ENCODE measurements at places on chromosomes 1 and 21.

- no peak for DNase-seq
These were observed 74.6 kb downstream of the PGBD5 start for GRCh38 chr1:230351514-230351913.

- DNase-seq: no peak
These were observed 48.4 kb downstream of the TRMT1L start for GRCh38 chr1:185108321-185108720.

DNA sequence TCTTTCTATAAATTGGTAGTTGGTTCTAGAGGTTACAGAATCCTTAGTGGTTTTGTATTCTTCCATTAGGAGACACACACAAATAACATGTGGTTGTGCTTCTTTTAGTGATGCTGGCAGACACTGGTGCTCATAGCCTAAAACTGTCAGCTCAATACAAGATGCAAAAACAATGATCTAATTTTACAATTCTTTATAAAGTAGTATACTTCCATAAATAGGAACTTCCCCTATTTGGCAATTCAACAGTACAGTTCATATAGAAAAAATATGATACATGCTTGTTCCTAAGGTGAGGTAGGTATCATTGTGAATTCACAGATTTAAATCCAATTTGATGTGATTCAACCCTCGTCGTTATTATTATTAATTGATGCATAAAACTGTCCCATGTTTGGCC lies 20.8 kb upstream of the CCDC17 start:
- DNase-seq: no peak

DNA sequence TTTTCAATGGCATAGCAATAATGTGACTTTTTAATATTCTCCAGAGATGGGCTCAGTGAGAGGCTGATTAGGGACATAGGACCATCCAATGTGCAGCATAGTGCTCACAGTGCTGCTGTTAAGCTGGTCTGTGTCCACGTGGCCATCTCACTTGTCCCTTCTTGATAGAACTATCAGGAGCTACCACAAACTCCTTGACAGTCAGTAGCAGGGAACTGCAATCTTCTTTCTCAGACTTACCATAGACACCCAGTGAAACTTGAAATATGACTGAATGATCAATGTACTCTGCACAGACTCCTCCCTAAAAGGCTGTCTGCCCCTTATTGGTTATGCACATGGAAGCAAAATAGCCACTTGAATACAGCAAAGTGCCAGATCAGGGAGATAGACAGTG lies 64.5 kb upstream of the WARS2 start:
- no peak for DNase-seq

GRCh38 chr1:25912076-25912831 lies 6.0 kb upstream of the STMN1 start:
- DNase-seq: no peak

- peak; percentile 66 for DNase-seq
These were observed 167.2 kb downstream of the RUNX1 start for GRCh38 chr21:34881839-34882371.

GRCh38 chr1:33818071-33818470 lies 45.8 kb upstream of the HMGB4 start:
- no peak for DNase-seq

DNA sequence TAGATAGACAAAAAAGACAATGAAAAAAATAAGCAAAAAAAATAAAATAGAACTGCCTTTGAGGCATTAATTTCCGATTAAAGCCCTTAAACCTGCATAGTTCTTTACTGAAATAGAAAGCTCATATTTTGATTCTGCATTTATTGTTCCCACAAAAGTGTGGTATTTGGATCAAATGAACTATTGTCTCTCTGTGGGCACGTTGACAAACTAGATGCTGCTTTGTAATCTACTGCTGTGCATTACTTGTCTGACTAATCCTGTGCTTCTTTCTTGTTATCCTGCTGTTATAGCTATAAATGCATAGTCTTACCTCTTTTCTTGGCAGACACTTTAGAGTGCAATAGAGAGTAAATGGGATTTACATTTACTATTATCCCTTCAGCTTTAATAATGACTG lies 31.4 kb upstream of the SLC35D1 start:
- no peak for DNase-seq

DNA sequence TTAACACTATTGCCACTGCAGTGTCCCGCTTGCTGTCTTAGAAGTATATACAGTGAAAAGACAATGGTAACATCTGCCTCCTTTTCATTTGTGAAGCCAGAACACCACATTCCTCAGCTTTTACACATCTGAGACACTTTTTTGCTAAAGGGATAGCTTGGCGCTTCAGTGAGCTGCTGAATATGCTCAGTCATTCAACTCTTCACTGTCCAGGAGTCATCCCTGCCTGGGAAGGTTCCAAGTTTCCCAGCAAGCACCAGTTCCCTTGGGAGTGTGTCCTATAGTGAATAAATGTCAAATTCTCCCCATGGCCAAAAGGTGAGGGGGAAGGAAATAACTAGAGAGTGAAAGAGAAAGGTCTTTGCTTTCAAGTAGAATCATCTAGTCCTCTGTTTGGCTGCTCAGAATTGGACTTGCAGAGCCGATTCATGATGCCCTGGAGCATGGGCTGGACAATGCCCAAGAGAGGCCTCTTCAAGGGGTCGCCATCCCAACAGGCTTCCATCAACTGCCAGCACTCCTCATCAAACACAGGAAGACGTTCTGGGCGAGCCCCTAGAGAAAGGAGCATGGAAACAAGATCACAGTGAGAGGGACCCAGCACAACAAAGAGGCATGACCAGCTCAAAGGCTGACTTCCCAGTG lies 25.5 kb upstream of the RBBP5 start:
- DNase-seq: peak; percentile 13

DNA sequence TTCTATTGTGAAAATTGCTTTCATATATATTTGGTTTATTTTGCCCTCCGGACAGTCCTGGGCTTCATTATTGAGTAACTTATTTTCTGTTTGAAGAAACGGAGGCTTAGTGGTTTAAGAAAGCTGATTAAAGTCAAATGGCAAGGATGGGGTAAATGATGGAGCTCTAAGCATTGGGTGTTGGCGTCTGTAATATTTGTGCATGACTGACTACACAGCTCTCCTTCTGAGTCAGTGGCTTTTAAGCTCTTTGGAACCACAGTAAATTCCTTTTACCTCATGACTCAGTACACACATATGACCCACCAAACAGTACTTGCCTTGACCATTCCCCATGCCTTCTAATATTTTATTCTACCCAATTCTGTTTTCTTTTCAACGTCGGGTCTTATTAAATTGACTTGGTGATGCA lies 21.0 kb downstream of the B3GALT5 start:
- DNase-seq: peak; percentile 84

GRCh38 chr1:30888391-30888790 lies 20.2 kb downstream of the SDC3 start:
- peak; percentile 89 for DNase-seq

- no peak for DNase-seq
These were observed 12.2 kb upstream of the ACTRT2 start for GRCh38 chr1:3009021-3009420.

DNA sequence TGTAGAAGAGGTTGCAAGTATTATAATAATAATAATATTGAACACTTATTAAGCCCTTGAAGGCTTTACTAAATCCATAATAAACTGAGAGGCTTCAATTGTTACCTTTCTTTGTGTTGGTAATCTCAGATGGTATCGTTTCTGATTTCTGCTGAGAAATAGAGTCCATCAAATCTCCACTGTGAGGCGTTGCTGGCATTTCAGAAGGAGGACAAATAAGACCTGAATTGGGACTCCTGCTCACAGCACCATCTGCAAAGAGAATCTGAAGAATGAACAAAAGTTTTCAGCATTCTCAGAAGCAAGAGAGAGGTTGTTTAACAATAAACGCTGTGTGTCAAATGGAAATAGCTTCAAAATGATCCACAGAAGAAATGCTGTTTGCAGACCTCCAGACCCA lies 93.7 kb downstream of the WDR3 start:
- DNase-seq: no peak

- DNase-seq: no peak
These were observed 31.8 kb upstream of the IFNGR2 start for GRCh38 chr21:33371366-33371765.

- DNase-seq: peak; percentile 41
These were observed 3.7 kb downstream of the MATN1 start for GRCh38 chr1:30719406-30720270.

DNA sequence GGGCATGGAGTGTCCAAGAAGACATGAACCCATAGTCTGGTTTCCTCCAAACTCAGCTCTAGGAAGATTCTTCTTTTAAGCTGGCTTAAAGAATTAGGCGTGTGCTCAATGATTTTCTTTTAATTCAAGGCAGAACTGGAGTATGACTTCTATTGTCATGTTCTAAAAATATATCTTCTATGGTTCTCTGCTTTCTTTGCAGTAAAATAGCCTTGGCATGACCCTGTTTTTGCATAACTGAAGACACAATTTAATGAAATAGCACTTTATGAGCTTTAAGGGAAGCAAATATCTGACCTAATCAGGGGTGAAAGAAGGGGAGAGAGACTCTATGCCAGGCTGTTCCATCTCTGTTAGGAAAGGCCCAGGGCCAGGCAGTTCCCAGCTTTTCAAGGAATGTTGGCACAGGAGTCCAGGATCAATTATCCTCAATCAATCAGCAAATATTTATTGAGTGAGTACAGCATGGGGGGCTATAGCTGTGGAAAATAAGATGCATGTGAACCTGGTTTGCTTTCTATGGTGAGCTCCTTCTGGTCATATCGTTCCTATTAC lies 7.2 kb upstream of the CSF1 start:
- no peak for DNase-seq

DNA sequence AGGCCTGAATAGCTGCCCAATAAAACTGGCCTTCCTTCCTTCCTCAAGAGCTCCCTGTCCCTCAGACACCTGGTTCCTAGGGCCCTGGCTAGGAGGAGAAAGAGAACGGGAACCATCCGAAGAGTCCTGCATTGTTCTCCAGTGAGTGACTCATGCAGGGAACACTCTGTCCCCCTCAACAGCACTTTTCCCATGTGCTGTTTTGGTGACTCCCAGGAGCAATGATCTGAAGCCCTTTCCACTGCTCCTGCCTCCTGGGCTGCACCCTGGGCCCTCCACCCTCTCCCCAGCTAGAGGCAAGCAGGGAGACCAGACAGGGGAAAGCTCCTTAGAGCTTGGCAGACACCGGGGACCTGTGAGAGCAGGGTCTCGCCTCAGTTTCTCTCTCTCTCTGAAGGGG lies 18.9 kb downstream of the TNNT2 start:
- no peak for DNase-seq

DNA sequence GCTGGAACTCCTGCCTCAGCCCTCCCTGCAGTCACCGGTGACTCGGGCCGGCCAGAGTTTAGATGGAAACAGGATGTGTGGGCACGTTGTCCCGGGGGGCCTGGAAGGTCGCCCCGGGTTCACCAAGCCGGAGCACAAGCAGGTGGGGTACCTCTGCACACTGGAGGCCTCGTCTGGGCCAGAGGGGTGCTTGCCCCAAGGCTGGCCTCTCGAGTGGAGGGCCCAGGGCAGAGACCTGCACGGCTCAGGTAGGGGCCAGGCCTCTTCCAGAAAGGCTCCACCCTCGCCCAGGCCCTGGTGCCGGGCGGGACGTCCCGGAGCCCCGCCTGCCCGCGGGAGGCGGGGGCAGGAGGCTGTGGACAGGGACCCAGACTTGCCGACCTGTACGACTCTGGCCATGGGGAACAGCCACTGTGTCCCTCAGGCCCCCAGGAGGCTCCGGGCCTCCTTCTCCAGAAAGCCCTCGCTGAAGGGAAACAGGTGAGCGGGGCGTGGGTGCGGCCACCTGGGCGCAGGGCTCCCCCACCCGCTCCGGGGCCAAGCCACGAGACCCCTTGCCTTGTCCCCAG lies at the start of gene PLEKHN1:
TSS of gene PLEKHN1 (plus strand) at position 348 of the 569 bp plus-strand sequence. CDS start at position 398, 50 bp downstream.
- no peak for DNase-seq

DNA sequence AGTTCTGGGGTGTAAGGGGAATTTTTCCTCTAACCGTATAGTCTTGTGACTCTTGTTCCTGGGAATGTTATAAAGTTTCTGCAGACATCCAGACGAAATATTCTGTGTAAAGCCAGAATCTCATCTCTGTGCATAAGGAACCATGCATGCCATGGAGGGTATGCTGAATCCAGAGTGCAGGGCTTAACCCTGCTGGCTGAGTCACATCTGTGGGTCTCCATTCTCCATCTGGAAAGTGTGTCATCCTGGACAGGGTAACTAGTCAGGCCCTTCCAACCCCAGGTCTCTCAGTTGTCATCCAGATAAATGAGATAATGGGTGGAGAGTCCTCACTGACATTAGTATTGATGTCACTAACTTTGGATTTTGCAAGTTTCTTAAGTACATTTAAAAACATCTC lies 48.8 kb downstream of the ATP5PO start:
- no peak for DNase-seq
